ENCODE measurements at places on chromosomes 11 and 22.
A peak's percentile ranks its signal among the peaks of the same experiment; 100 is the strongest.

DNA sequence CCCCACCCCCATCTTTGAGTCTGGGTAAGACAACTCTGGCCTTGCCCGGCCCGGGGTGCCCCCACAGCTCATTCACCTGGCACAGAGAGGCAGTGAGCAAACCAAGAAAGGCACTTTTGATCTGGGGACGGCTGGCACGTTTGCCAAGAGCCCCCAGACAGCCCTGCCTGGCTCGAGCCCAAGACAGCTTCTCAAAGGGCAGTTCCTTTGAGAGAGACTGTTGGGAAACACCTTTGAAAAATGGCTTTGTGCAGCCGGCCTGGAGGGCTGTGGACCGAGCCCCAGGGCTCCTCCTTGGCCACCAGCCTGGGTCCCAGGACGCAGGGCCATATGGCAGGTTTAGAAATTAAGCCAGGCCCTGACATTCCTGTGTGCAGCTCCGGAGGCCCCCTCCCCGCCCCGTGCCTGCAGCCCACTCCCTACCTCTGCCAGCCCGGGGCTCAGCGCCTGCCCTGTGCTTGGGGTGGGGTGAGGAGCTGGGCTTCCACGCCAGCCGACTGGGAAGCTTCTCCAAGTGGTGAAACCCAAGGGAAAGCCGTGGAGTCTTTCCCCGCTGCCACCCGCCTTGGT, 50.2 kb upstream of the SMIM38 start:
- no peak for DNase-seq

GRCh38 chr11:91608677-91609076, 615.9 kb upstream of the FAT3 start:
- DNase-seq, result no peak

DNA sequence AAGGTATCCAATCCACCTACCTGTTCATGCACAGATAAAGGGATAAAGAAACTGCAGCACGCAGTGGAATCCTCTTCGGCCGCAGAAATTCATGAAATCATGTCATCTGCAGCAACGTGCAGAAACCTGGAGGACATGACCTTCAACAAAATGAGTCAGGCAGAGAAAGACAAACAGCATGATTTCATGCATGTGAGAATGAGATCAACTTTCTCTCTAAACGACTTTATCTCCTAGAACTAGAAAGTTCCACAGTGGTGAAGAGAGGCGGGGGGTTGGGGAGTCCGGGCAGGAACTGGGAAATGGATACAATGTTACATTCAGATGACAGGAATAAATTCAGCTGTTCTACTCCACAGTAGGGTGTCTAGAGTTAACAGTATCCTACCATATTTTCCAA, 9.9 kb downstream of the RGL4 start:
- DNase-seq, result peak; percentile 30

DNA sequence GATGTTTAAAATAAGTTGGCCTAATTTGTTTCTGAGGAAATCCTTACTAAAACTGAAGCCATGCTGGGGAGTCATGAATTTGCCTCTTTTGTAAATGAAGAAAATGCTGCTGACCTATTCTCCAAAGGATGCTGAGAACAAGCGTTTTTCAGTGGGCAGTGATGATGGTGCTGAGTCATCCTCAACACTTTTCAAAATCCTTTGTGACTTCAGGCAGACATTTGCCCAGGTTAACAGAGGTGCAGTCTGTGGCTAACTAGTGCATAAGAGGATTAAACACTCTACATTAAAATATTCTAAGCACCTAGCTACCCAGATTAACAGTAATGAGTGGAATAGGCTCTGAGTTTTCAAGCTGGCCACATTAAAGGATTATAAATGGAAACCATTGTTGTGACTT, 509.0 kb downstream of the DLG2 start:
- DNase-seq, result no peak

DNA sequence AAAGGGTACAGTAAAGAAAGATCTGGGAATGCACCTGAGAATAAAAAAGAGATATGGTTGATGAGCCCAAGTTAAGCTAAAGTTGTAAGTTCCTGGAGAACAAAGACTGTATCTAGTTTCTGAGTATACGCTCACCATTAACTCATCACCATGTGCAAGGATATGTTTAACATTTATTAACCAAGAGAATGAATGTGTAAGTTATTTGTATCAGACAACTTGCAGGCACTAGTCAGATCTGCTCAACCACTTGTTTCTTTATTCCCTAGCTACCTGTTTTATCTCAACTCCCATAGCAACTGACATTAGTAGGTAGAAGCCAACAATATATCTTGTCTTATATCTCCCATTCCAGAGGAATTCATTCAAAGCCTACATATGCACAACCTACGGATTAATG, 74.9 kb upstream of the KCNA4 start:
- peak; percentile 13 for DNase-seq

GRCh38 chr22:32555581-32555980, 81.0 kb downstream of the FBXO7 start:
- no peak for DNase-seq

DNA sequence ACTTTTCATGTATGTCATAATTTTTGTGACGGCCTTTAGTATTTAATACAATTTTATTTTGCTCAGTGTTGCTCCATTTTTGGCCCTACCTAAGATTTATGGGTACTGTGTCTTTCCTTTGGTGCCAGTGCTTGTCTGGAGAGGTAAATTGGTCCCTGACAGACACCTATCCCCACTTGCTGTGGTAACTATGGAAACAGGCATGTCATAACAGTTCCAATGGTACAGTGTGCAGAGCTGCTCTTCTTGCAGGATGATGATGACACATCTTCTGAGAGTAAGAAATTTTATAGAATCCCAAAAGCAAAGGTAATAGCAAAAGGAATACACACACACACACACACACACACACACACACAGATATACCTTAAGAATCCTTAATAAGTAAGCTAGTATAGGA, 118.5 kb downstream of the ELP4 start:
- no peak for DNase-seq

GRCh38 chr11:133202816-133203215, 329.5 kb downstream of the OPCML start:
- no peak for DNase-seq

DNA sequence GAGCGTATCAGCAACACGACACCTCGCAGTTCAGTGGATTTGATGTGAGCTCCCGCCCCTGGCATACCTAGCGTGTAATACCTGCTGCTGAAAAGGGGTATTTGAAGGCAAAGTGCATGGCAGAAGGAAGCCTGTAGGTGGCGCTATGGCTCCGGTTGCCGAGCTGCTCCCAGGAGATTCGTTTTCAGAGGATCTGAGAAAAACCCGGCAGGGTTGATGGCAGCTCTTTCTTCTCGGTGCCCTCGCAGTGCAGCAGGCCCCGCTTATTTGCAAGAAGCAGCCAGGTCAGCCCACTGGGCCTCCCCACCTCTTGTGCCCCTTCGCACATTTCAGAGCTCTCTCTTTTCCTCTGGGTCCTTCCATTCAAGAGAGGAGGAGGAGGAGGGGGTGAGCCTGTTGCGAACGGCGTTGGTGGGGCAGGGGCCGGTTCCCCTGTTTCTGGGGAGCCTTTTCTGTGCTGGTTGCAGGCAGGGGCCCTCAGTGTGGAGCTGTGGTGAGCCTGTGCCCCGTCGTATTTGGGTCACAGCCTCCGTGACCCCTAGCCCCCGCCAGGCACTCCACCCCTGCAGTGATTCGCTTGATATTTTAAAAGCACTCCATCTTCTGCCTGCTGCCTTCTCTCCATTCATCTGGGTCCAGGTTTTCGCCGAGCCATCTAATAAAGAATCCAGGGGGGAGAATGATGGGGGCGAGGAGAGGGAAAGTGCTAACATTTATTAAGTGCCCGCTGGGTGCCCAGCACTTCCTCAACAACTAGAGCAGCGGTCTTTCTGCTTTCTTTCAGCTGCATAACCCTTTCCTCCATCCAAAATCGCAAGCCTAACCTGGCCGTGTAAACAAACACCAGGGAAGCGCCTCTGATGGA, 85.3 kb upstream of the SYT13 start:
- peak; percentile 7 for DNase-seq

- DNase-seq, result no peak
Observed at GRCh38 chr22:33821290-33821689, 99.0 kb downstream of the LARGE1 start.

DNA sequence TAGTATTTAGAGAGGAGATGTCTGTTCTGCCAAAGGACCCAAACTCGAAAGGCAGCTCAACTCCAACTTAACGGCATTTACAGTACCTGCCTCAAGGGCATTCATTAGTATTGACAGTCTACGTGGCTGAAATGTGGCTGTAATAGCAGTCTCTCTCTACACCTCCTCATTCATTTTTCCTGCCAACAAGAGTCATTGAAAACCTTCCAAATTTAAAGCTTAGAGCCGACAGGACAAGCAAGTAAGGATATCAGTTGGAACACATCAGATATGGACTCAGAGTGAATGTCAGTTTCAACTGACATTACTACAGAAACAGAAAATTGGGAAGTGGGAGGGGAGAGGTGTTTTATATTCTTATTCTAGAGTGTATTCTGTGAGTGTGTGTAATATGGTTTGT, 253.1 kb downstream of the CADM1 start:
- no peak for DNase-seq

GRCh38 chr11:96783311-96783710, 393.5 kb downstream of the JRKL start:
- DNase-seq, result no peak

- DNase-seq, result no peak
Observed at GRCh38 chr22:31230155-31230870, 18.2 kb downstream of the LIMK2 start.

DNA sequence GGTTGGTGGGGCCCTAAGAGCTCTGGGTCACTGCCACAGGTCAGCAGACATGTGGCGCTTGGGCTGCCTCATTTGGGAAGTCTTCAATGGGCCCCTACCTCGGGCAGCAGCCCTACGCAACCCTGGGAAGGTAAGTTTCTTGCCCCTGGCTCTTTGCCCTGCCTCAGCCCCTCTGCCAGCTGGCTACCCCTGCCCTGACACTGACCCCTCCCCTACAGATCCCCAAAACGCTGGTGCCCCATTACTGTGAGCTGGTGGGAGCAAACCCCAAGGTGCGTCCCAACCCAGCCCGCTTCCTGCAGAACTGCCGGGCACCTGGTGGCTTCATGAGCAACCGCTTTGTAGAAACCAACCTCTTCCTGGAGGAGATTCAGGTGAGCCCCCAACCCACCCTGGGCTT, 1.9 kb downstream of the SCYL1 start:
- no peak for DNase-seq

DNA sequence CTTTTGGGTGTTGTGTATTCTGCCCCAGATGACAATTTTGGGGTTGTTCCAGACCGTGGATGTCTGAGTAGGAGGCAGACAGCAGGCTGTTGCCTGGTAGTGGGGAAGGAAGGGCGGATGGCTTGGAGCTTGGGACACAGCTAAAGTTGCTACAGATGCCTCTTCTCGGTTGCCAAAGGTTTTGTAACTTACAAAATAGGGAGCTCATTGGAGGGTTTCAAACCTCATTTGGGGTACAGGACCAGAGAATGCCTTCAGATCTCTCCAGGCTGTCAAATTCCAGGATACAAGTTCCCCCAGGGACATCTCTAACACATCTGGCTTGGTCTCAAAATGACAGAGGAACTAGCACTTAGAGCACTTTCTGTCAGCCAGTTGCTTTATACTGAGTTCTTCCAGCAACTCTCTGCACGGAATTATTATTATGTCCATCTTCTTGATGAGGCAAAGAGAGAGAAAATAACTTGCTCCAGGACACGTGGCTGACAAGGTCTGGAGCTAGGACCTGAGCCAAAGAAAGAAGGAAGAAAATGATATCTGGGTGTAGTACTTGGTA, 56.0 kb downstream of the SLC1A2 start:
- no peak for DNase-seq

DNA sequence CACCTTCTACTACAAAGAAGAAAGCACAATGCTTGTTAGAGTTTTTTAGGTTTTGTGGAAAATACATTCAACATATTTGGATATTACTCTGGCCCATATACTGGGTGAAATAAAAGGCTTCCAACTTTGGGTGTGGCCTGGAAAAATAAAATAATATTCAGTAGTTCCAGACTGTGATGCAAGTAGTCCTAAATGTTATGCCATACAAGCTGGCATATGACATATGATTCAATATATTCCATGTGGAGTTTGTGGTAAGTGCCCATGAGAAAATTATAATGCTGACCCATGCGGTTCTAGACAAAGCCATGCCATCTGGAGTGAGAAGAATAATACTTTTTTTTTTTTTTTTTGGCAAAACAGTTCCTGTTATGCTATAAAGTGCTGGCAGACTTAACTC, 683.3 kb downstream of the LUZP2 start:
- no peak for DNase-seq

DNA sequence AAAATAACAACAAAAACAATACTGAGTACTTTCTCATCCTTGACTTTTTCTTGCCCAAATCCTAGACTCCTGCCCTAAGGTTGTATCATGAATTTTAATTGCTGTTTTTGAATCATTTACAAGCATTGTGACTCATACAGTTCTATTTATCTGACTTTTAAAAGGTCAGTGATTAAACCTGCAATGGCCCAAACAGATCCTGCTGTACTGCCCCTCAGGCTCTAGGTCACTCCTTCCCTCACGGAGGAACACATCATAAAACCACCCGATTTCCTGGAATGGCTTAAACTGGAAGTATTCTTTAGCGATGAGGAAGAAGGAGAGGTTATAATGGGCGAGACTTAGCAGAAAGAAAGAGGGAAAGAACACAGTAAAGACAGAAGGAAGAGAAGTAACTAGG, 12.3 kb downstream of the ARFGAP3 start:
- peak; percentile 63 for DNase-seq

- DNase-seq, result peak; percentile 78
Observed at GRCh38 chr11:35304386-35304775, 115.0 kb downstream of the SLC1A2 start.

- DNase-seq, result peak; percentile 27
Observed at GRCh38 chr11:56932572-56933220, 56.0 kb upstream of the OR5AK2 start.

- no peak for DNase-seq
Observed at GRCh38 chr11:35029979-35030682, 108.8 kb upstream of the CD44 start.

DNA sequence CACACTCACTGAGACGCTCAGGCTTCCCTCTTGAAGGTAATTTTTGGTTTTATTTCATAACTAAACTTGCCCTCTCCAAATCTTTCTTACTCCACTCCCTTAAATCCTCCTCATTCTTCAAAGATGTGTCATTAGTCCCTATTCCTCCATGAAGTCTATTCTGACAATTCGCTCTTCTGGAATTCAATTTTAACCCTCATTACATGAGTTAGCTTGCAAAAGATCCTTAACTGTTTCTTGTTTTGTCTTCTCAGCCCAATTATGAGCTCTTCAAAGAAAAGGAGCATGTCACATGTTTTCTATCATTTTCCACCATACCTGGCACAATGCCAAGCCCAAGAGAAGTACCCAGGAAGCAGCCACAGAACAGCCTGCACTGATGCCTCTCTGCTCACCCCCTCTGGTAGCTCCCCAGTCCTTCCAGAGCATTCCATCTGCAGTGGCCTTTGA, 13.0 kb downstream of the GALNT18 start:
- DNase-seq, result no peak

- no peak for DNase-seq
Observed at GRCh38 chr11:119087747-119088241, 3.1 kb downstream of the HMBS start.

GRCh38 chr11:17076517-17077239, 789 bp downstream of the RPS13 start:
- DNase-seq, result no peak

Data from epithelial cell of proximal tubule (primary cell).